ENCODE measurements at places on chromosomes 4 and X.

- no peak for DNase-seq
Observed at GRCh38 chr4:81756973-81757372, 285.3 kb upstream of the RASGEF1B start.

GRCh38 chr4:41015016-41015675 lies 199.2 kb downstream of the APBB2 start:
- no peak for DNase-seq

- no peak for DNase-seq
Observed at GRCh38 chr4:139076016-139076744, 60.6 kb downstream of the NOCT start.

- DNase-seq: no peak
Observed at GRCh38 chr4:10184041-10184440, 67.4 kb upstream of the WDR1 start.

GRCh38 chrX:25144043-25144940 lies 128.5 kb upstream of the ARX start:
- DNase-seq: no peak

DNA sequence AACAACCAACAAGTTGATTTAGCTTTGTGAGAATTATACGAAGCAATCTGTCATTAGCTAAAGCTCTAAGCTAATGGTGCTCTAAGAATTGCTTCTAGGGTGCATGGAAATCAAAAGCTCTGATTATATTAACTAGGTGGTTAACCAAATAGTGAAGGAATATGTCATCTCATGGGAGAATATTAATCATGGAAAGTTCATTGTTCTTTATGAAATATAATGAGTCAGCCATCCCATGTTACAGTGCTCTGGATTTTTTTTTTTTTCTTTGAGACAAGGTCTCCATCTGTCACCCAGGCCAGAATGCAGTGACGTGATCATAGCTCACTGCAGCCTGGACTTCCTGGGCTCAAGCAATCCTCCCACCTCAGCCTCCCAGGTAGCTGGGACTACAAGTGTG lies 10.5 kb downstream of the DCAF8L2 start:
- DNase-seq: no peak

DNA sequence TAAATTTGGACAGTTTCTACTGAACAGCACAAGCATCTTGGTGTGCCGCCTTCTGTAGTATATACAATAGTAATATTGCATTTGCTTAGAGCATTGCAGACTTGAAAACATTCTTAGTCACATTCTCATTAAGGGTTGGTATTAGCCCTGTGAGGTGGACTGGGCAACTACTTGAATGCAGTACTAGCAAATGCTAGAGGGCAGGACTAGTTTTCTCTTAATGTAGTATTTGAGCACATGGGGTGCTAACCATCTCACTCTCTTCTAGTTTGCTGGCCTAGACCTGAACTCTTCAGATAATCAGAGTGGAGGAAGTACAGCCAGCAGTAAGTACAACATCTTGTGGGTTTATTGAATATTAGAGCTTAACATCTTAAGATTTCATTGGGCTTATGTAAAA lies 3.2 kb downstream of the DDX3X start:
- no peak for DNase-seq

GRCh38 chr4:19999276-19999675 lies 252.4 kb upstream of the SLIT2 start:
- DNase-seq: no peak

DNA sequence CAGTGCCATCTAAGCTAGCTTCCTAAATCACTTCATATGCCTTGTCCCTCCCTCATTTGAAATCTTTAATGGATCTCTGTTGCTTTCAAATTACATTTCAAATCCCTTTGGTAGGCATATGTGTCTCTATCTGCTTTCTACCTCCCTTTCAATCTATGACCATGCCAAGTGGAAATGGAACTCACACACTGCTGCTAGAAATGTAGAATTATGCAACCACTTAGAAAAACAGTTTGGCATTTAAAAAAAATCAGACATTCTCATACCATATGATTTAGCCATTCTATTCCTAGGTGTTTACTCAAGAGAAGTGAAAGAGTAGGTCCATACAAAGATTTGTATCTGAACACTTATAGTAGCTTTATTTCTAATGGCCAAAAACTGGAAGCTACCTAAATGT lies 413.5 kb upstream of the INTU start:
- DNase-seq: no peak

GRCh38 chr4:24105327-24106038 lies 215.6 kb upstream of the PPARGC1A start:
- no peak for DNase-seq

DNA sequence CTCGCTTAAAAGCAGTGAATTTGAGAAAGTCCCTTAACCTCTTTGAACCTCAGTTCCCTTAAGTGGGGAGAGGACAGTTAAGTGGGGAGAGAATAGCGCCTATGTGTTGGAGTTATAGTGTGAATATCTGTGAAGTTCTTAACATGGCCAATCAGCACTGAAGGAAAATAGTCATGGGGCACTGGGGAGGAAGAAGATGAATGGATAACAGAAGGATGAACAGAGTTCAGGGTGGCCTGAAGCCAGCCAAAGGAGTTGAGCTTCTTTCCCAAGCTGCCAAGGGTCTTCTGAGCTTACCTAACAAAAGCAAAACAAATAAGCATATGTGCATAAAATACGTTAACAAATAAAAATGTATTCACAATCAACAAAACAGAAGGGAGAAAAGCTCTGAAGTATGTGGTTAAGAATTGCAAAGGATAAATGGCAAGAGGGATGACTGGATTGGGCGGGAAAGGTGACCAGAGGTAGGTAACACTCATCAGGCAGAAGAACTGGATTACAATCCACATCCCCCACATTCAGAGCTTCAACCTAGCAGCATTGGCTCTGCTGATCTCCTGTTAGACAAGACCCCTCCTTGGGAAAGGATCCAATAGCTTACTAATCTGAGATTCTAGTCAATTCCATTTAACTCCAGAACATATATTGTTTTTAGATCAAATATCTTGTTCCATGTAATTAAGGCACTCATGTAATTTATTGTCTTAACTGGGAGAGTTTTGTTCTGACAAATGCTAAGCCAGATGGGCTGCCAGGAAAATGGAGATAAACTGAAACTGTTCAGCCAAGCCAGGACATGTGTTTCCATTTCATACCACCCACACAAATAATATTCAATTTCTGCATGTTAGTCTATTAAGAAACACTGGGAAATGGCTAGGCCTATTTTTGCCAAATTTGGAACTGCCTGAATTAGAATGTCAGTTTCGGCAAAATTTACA lies 221.2 kb downstream of the LDB2 start:
- DNase-seq: no peak

DNA sequence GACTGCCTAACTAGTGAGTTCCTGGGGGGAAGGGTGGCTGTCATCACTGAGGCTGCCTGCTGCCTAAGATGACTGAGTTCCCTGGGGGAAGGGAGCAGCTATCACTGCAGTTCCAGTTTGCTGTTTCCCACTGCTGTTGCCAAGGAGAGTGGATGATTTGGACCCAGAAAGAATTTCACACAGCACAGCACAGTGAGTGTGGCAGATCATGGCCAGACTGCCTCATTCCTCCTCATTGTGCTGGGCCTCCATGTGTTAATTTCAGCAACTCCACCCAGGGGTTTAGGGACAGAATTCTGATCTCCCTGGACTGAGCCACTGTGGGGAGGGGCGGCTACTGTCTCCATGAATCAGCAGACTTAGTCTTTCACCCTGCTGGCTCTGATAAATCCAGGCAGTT lies 125.0 kb downstream of the TEX13C start:
- DNase-seq: no peak

- DNase-seq: peak; percentile 30
Observed at GRCh38 chr4:23135792-23136645, 443.3 kb downstream of the GBA3 start.

Measured in NCI-H1930 (cell line).